Esophagus squamous epithelium (tissue), 5 donors: ENCODE measurements at places on chromosomes 7 and 10.

DNA sequence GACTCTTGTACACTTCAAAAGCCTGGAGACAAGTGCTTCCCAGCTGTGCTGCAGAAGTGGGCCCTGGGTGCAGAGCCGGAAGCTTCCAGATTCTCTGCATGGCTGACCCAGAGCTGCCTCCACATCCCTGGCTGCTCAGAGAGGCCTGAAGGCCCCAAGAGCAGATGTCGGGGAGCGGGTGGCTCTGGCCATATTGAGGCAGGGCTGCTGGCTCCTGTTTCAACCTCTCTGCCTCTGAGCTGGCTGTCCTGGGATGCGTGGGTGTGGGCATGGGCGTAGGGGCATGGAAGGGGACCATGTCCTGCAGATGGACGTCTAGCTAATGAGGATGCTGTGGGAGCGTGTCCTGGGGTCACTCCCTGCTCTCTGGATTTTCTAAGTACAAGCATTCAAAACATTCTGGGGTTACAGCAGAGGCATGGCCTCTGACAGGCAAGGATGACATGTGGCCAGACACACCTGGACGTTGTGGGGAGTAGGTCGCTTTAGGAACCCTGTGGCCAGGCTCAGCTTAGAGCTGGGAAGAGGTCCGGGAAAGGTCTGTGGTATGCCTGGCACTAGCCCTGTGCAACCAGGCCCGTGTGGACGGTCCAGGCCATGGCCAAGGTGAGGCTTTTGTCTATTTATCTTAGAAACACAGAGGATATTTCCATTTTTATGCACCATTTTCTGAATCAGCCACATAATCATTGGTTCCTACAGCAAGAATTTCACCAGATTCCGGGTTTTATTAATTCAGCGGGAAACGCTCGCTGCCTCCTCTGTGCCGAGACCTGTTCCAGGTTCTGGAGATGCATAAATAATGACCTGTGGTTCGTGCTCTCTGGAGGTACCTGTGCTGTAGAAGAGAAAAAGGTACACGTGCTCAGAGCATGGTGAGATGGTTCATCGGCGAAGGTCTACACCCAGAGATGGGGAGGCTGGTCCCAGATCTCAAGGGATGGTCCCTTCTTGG is 361.1 kb downstream of the GLRX3 start:
- DNase-seq, result no peak

DNA sequence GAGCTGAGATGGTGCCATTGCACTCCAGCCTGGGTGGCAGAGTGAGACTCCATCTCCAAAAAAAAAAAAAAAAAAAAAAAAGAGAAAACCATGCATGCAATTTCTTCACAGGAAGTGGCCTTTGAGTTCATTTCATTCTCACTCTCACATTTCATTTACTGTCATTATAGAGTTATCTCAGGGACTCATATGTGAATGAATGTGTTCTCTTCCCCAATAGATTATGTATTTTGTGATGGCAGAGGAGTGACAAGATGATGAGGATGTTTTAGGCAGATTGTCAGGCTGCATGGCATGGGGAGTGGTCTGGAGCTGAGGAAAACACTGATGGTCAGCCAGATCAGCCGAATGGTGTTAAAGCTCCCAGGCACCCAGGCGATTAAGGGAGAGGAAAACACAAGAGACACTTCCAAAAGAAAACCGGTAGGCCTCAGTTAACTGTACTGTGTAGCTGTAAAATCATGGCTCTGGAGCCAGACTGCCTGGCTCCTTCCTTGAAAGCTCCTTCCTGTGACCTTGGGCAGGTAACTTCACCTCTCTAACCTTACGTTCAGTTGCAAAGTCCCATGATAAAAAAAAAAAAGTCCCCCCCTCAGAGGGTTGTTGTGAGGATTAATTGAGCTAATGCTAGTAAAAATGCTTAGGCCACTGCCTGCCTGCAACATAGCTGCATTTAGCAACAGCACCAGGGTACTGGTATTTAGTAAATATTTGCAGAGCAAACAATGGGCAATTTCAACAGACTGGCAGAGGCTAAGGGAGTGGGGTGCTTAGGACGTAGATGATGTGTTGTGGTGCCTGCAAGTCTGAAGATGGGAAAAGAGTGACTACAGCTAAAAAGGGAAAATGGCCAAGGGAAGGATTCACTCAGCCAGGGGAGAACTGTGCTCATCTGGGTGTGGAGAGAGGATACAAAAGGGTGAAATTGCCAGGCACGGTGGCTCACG is 6.9 kb downstream of the FRAT2 start:
- DNase-seq, result no peak

- no peak for DNase-seq
Observed at GRCh38 chr7:139182363-139182762, 48.7 kb upstream of the UBN2 start.

- DNase-seq, result no peak
Observed at GRCh38 chr7:39304178-39304577, 262.0 kb upstream of the YAE1 start.

- DNase-seq, result no peak
Observed at GRCh38 chr10:113247050-113247449, 297.0 kb downstream of the TCF7L2 start.

DNA sequence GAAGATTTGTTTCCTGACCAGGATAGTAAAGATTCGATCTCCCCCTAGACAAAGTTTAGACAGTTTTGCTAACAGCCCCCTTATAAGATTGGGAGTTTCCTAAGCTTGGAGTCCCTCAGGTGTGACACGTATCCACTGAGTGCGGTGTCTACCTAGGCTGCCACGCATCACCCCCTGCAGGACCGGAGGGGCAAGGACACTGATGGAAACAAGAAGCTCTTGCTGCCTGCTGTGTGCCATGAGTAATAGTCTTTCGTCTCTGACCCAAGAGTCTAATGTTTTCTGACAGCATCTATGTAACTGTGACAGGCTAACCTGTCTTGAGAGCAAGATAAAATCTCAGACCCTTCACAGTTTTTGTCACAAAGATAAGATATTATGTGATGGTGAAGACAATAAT is 173.5 kb downstream of the SEMA3E start:
- DNase-seq, result no peak

DNA sequence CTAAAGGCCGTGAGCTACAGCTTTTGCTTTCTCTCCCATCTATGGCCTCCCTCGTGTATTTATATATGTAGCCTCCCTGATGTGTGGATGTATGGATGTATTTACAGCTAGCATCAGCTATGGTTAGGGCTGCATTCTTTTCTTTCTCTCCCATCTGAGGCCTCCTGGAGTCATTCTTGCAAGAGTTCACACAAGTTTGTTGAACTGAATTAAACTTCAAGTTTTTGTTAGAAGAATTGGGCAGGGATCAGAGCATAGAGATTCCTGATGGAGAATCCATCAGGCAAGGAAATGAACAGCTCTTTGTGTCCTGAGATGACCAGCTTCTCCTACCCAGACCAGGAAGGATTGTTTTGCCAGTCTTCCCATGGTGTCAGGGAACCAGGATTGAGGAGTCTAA is 60.3 kb downstream of the AHCYL2 start:
- DNase-seq, result no peak

DNA sequence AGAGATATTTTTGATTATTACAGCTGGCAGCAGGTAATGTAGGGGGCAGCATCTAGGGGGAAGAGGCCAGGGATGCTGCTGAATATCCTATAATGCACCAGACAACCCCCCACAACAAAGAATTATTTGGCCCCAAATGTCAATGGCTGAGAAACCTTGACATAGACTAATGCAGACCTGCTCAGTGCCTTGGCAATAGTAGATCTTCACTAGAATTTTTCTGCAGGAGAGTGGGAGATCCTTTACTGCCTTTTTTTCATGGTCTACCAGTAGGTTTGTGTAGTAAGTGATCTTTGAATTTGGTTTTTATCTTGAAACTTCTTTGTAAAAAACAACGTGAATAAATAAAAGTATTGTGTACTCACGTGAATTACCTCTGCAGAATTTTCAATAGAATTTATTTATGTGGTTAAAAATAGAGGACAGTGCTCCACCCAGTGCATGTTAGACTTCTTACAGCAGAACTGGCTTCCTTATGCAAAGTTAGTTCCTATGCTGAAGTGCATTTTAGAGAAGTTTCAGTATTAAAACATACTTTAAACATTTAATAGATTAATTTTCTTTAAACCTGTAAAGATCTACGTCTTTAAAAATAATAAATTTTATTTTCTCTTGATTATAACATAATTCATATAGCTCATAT is 199.6 kb upstream of the HDAC9 start:
- no peak for DNase-seq

- no peak for DNase-seq
Observed at GRCh38 chr7:90472805-90473540, 3.5 kb downstream of the PTTG1IP2 start.

DNA sequence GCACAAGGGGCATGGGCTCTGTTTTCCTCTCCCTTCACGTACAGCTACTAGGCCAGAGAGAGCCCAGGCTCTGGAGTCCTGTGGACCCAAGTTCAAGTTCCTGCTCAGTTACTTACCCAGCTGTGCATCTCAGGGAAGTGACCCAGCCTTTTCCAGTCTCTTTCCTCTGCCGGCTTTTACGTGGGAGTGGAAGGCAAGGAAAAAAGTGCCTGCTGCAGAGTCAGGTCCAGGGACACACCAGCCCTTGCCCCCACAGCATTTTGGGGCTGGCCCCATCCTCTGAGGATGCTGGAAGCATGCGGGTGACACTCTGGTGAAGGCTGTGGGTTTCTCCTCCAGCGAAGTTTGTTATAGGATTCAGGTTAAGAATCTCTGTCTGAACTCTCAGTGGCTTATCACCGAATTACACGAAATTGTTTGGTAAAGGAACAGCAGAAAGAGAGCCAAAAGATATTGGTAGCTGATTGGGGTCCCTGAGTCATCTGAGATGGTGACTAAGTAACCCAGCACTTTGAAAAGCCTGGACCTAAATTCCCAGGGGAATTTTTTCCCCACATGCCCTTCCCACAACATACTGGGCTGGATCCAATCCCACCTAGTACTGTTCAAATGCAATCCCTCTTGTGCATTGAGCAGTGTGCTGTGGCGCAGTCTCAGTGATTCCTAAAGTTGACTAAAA is 424.3 kb downstream of the RPS24 start:
- DNase-seq, result no peak

DNA sequence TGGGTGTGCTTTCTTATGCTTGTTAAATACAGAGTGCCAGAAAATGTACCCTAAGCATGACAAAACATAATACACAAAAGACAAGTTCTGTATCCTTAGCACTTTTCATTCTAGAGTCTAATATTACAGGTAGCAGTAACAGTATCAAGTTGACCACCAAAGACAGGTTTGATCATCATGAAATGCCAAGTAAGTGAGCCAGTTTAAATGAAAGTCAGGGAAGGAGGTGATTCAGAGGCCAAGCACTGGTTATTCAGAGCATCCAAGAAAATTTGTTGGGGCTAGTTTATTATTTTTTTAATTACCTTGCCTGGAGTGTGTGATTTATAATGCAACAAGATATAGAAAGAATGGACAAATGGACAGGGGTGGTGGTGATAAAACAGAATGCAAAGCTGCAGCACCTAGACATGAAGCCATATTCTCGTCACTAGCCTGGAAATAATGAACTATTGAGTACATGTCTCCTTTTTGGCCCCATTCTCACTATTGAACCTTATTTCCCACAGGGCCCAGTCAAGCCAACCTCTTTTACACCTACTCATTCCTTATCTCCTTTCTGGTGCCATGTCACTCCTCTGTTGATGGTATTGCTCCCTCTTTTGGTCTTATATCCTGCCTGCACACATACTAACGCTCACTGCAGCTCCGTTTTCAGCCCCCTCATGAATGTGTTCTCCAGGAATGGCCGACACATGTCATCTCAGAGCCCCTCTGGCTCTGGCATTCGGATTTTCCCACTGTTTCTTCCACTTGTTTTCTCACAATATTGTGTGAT is 78.6 kb upstream of the GLCCI1 start:
- no peak for DNase-seq

DNA sequence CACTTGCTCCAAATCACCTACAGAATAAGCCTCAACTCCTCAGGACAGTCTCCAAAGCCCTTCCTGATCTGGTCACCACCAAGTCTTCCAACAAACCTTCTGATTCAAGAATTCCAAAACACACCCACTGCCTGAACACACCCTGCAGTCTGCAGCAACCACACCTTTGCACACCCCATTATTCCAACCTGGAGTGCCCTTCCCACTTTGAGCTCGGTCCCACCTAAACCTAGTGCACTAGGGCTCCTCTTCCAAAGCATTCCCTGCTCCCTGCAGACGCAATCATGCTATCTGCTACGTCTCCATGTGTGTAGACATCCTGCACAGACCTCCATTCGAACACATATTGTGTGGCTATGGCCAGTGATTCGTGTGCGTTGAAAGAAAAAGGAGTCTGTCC is 289.3 kb downstream of the GRID1 start:
- DNase-seq, result no peak

DNA sequence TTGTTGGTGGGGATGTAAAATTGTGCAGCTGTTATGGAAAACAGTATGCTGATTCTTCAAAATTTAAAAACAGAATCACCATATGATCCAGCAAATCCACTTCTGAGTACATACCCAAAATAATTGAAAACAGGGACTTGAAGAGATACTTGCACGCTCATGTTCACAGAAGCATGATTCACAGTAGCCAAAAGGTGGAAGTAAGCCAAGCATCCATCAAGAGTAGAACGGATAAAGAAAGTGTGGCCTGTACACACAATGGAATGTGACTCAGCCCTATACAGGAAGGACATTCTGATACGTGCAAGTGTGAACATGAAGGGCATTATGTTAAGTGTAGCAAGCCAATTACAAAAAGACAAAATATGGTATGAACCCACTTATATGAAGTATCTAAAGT is 696.7 kb upstream of the CELF2 start:
- DNase-seq, result no peak

GRCh38 chr10:27745732-27746396 is at the start of gene MKX:
TSS of gene MKX (minus strand) at chr10:27745819. CDS start at chr10:27743415, 2,404 bp downstream.
- DNase-seq, result no peak

DNA sequence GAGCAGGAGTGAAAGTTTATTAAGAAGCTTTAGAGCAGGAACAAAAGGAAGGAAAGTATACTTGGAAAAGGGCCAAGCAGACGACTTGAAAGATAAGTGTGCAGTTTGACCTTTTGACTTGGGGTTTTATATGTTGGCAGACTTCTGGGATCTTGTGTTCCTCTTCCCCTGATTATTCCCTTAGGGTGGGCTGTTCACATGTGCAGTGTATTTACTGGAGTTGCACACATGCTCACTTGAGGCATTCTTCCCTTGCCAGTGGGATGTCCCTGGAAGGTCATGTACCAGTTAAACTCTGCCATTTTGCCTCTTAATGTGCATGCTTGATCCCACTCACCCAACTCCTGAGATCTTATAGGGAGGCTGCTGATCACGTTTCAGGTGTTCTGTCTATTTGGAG is 23.4 kb upstream of the ARHGAP12 start:
- DNase-seq, result no peak

DNA sequence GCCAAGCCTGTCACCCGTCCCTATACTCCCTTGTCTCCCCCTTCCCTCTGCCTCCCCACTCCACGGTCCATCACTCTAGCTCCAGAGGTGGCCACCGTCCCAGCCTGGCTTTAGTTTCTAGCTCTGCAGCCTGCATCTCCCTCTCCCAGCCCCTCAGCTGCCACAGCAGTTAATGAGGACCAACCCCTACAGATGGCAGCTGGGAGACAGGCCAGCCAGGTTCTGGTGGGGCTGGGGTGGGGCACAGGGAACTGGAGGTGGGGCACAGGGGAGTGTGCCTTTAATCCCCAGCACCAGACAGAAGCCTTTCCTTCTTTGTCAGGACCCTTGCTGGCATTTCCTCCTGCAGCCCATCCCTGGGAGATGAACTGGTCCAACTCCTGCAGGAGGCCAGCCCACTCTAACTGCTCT is 21.1 kb downstream of the UNC5B start:
- DNase-seq, result no peak

GRCh38 chr7:66075590-66076461 is at the start of gene ASL:
TSS of gene ASL (plus strand) at chr7:66075819. CDS start at chr7:66076082, 263 bp downstream.
- DNase-seq, result peak; percentile 50
